Activated T-helper 1 cell treated with anti-CD3 and anti-CD28 coated beads, Interleukin-12 subunit alpha, Interleukin-12 subunit beta, Interleukin-2, Interleukin-4 antibody, amounts not matched to agents 30 ng/mL and 10 ng/mL and 1 ng/mL, durations not matched to agents 14 hours and 24 hours and 36 hours (primary cell): ENCODE measurements at places on chromosomes 1 and 21. TPM values are rescaled to one million over a fixed set of nuclear protein-coding genes. Genes with fewer than 3 reads are reported as not detected.

The ANKRD45 gene
- total RNA-seq, result not detected in 2 replicates

The HSF2BP gene
- 1.2 TPM in 2 replicates for total RNA-seq

The GPBP1L1 gene
- 99.3 and 109 TPM in 2 replicates for total RNA-seq

The CFAP74 gene
- not detected in 2 replicates for total RNA-seq

The LCE2C gene
- total RNA-seq, result not detected in 2 replicates

The KRTAP19-1 gene
- total RNA-seq, result not detected in 2 replicates

The ENO1 gene
- total RNA-seq, result 3,370 and 3,388 TPM in 2 replicates

The LCE2B gene
- not detected in 2 replicates for total RNA-seq

The CDA gene
- not detected in 2 replicates for total RNA-seq

The FAM151A gene
- not detected in 2 replicates for total RNA-seq

The HS2ST1 gene
- 12.1 and 15.0 TPM in 2 replicates for total RNA-seq

The PGLYRP4 gene
- total RNA-seq, result not detected in 2 replicates

The FLG2 gene
- total RNA-seq, result not detected in 2 replicates

The FCN3 gene
- not detected in 2 replicates for total RNA-seq

The CYB561D1 gene
- total RNA-seq, result 12.6 and 13.4 TPM in 2 replicates

The GPR3 gene
- 3.2 and 4.0 TPM in 2 replicates for total RNA-seq

The RHOU gene
- total RNA-seq, result 0.49 and 0.69 TPM in 2 replicates

The PAX7 gene
- total RNA-seq, result not detected in 2 replicates

The RPE65 gene
- not detected in 2 replicates for total RNA-seq

The FCRL6 gene
- total RNA-seq, result not detected in 2 replicates

The CRABP2 gene
- 1.4 and 1.6 TPM in 2 replicates for total RNA-seq

The CDC42SE1 gene
- 216 and 219 TPM in 2 replicates for total RNA-seq

The CYYR1 gene
- total RNA-seq, result not detected in 2 replicates

The RGS7 gene
- total RNA-seq, result not detected in 2 replicates

The TMEM61 gene
- total RNA-seq, result not detected in 2 replicates

The KIRREL1 gene
- not detected in 2 replicates for total RNA-seq

The INSRR gene
- total RNA-seq, result 0.65 and 0.78 TPM in 2 replicates
